Muscle of back (tissue), 13 donors: ENCODE measurements at places on chromosomes 3 and 15. TPM values are rescaled to one million over a fixed set of nuclear protein-coding genes. Genes with fewer than 3 reads are reported as not detected.

- peak; percentile 5 for DNase-seq
These were observed 1268.1 kb downstream of the OTOL1 start for GRCh38 chr3:162764808-162765071.

The LAMB2 gene
- polyA plus RNA-seq: 258 TPM

- DNase-seq: no peak
These were observed 113.5 kb downstream of the GMPS start for GRCh38 chr3:155983834-155984474.

The PCSK6 gene
- polyA plus RNA-seq: 12.6 TPM

DNA sequence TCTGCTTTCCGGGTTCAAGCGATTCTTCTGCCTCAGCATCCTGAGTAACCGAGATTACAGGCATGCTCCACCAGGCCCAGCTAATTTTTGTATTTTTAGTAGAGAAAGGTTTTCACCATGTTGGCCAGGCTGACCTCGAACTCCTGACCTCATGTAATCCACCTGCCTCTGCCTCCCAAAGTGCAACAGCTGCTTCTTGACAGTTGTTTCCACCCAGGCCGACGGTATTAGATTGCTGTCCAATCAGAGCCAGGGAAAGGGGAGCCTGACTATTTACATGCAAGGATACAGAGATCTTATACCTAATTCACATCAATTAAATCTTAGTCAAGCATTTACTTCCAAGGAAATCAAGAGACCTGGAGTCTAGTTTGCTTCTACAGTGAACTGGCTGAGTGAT is 4.0 kb upstream of the CAPN3 start:
- DNase-seq: no peak

- no peak for DNase-seq
These were observed 75.6 kb downstream of the LINGO1 start for GRCh38 chr15:77557144-77557543.

- no peak for DNase-seq
These were observed 156.0 kb downstream of the AGBL1 start for GRCh38 chr15:86235667-86236066.

DNA sequence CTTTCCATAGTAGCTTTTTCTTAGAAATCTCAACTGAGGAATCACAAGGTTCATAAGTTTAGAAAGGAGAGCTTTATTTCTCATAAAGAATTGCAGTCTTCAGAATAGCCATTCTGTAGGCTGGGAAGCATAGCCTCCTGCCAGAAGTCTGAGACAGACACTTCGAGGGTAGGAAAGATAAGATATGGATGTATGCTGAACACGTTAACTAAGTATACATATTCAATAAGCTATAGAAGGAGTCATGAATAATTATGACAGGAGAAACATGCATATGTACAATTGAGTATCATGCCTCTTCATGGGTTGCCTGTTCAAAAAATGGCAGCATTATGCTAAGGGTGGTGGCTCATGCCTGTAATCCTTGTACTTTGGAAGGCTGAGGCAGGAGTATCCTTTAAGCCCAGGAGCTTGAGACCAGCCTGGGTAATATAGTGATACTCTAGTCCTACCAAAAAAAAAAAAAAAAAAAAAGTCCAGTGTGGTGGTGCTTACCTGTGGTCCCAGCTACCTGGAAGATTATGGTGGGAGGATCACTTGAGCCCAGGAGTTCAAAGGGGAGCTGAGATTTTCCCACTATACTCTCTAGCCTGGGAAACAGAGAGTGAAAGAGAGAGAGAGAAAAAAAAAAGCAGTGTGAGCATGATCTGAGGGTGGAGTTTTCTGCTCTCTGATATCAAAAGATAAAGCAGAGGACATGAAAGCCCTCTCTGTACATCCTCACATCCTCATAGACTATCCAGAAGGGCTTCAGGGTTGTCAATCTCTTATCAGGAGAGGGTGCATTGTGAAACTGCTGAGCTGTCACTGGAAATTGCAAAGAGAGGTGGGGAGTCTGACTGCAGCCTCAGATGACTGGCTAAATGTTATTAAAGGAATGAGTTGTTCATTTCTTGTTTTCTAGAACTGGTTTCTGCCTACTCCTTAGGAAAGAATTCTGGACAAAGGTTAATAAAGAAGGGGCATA is 23.6 kb upstream of the CADPS start:
- DNase-seq: no peak

- no peak for DNase-seq
These were observed 147.9 kb upstream of the GAP43 start for GRCh38 chr3:115475178-115476041.

DNA sequence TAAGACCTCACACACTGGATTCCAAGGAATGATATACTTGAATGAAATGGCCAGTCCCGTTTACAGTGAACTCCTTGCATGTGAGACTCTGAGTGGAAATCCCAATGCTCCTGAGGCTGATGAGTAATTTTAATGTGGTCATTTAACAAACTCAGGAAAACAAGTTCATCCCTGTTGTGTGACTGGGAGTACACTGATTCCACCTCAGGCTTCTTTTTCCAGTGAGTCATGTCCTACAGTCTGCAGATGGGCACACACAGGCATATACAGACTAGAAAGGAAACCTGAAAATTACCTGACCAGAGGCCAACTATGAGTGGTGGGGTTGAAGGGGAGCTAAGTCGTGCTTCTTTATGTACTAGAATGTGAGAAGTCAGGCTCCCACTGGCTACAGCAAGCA is 5.8 kb downstream of the SQOR start:
- no peak for DNase-seq

GRCh38 chr3:71994203-71994602 is 209.3 kb upstream of the PROK2 start:
- DNase-seq: no peak

DNA sequence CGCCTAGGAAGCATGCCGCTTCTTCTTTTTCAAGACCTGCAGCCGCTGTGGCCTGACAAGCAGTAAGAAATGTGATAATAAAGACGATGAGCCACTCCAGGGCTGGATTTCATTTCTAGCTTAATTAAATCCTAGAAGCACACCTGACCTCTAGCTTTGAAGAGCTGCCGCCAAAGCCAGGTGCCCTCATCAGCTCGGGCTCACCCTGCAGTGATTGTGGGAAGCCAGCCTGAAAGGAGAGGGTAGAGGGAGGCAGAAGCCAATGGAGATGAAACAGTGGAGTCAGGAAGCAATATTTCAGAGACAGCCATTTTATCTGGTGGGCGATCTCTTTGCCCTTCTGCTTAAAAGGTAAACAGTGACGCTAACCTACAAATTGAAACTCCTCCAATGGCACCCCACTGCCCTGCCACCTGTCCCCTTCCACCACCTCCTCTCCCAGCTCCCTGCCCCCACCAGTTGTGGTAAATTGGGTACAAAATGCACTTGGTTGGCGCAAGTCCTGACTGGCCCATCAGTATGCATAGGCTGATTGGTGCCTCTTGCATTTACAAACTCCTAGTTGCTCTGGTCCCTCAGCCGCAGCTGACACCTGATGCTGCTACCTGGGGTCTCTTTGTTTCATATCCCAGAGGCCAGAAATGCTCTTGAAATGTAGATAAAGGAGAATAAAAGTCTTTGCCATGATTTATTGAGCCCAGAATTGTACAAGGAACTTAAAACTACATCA is 385.3 kb downstream of the PDCD6IP start:
- DNase-seq: no peak

DNA sequence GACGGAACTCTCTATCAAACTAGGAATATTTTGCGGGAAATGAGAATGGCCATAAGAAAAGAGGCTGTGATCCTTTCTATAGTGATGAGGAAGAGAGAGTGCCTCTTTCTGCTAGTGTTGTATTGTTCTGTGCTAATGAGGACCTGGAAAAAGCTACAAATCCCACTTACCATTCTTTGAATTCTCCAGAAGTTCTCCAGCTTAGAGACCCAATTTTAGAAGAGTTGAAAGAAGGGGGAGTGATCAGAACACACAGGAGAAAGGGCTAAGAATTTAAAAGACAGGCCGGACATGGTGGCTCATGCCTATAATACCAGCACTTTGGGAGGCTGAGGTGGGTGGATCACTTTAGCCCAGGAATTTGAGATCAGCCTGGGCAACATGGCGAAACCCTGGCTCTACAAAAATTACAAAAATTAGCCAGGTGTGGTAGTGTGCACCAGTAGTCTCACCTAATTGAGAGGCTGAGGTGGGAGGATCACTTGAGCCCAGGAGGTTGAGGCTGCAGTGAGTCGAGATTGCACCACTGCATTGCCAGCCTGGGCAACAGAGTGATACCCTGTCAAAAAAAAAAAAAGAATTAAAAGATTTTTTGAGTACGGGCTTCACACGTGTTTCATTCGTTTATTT is 126.9 kb downstream of the IQCH start:
- no peak for DNase-seq
